IMR-90 (cell line): ENCODE measurements at places on chromosomes 1 and 21. TPM values are rescaled to one million over a fixed set of nuclear protein-coding genes. Genes with fewer than 3 reads are reported as not detected.

DNA sequence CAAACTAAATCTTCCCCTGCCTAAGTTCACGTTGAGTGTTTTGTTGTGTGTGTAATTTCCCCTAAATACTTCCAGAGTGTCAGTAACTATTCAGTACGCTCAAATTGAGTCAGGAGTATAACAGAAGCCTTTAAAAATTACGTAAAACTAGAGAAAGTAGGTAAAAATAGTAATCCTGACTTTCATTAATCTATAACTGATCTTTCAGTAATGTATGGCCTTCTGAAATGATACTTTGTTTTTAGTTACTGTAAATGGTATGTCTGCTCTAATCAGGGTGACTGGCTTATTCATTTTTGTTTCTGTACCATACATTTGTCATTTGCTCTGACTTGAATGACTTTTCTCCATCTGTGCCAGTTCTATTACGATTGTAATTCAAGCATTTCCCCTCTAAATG lies 29.4 kb downstream of the MIER1 start:
- no peak for DNase-seq

DNA sequence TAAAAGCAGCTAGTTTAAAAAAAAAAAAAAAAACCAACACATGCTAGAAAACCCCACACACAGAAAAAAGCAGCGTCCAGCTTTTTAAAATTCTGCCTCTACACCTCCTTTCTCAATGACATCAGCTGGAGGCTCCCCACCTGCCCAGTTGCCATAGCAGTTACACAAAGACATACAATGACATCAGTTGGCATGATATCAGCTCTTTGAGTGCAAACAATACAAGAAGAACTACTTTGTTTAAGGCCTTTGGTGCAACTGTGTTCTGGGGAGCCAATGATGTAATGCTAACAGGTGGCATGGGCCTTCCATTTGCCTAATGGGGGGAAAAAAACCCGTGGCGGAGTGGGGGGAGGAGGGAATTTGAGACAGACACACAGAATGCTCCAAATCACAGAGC lies 32.9 kb downstream of the DUSP10 start:
- peak; percentile 89 for DNase-seq

DNA sequence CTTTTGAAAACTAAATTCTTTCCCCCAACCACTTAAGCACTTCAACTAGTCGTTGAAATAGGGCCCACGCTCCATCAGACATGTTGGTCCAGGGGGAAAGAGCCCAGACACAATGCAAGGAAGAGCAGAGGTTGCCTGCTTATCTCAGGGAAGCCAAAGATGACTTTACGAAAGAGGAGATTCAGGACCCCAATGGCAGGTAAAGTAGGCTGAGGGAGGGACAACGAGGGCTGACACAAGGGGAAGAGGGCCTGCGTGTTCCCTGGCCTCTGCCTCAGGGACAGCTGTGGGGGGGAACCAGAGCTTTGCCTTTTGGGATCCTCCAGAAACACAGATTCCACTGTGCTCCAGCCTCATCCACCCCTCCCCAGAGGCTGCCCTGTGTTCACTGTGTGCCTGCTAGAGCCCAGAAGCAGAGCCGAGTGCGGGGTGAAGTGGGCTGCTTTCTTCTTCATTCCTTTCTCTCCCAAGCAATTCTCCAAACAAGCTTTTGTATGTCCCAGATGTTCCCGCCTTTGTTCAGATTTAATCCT lies 135.5 kb upstream of the GRIK3 start:
- DNase-seq: no peak

DNA sequence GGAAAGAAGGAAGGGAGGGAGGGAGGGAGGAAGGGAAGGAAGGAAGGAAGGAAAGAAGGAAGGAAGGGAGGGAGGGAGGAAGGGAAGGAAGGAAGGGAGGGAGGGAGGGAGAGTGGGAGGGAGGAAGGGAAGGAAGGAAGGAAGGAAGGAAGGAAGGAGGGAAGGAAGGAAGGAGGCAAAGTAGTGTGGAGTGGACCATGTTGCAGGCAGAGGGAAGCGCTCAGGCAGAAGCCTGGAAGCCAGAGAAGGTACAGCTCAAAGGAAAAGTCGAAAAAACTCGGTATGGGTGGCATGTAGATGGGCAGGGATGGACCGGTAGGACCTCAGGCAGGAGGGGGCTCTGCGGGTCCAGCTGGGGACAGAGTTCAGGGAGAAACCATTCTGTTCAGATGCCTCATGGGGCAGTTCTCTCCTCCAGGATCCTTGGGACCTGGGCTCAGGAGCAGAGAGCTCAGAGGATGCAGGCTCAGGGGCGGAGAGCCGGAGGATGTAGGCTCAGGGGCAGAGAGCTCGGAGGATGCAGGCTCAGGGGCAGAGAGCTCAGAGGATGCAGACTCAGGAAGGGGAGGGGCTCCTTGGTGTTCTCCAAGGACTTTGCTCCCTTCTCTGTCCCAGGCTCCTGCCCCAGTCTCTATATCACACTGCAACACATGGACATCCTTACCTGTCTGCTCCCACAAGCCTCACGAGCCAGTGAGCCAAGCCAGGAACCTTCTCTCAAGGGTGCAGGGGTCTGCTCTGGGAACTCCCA lies 13.6 kb upstream of the PADI3 start:
- DNase-seq: no peak

GRCh38 chr1:201501144-201501543 lies 5.8 kb downstream of the CSRP1 start:
- DNase-seq: peak; percentile 85

GRCh38 chr1:151494741-151495281 lies 16.4 kb upstream of the CGN start:
- DNase-seq: peak; percentile 56

DNA sequence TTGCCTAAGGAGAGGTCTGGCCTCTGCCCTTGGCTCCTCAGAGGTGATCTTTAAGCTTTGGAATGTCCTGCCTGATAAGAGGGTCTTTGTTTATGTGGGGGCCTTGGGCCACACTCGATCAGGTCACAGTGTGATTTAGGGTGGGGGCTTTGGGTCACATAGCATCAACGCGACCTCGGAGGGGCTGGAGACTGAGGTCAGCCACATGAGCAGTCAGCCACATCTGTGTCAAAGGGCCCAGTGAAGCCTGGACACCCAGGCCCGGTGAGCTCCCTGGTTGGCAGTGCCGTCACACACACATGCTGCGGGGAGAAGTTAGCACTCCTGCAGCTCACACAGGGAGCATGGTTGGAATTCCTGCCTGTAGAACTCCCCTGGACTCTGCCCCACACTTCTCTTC lies 345.0 kb downstream of the NPHP4 start:
- DNase-seq: no peak

DNA sequence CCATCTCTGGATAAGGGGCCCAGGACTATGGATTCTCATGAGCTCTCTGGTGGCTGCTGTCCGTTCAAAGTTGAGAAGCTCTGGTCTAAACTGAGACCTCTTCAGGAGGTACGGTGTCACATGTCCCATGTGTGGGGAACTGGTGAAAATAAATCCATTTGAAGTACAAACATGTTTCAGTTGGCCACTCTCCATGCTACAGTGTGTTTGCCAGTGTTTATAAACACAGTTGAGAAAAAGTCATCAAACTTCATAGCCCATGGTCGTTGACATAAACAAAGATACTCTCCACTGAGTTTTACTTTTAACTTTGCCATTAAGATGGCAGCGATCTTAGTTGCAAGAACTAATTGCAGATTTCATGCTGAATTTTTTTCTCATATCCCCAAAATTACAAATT lies 72.8 kb downstream of the PSMG1 start:
- peak; percentile 35 for DNase-seq

- peak; percentile 98 for DNase-seq
Observed at GRCh38 chr1:201456499-201457309, 12.3 kb downstream of the PHLDA3 start.

GRCh38 chr1:78408810-78409209 lies 82.0 kb upstream of the PTGFR start:
- DNase-seq: peak; percentile 30

GRCh38 chr1:102838016-102838415 lies 270.3 kb downstream of the COL11A1 start:
- peak; percentile 22 for DNase-seq

DNA sequence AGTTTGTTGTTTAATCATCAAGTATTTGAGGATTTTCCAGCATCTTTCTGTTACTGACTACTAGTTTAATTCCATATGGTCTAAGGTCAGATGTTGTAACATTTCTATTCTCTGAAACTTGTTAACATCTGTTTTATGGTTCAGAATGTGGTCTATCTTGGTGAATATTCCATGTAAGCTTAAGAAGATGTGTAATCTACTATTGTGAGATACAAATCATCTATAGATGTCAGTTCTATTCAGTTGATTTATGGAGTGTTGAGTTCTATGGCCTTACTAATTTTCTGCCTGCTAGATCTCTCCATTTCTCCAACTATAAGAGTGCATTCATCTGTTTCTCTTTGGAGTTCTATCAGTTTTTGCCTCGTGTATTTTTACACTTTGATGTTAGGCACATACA lies 31.5 kb downstream of the WARS2 start:
- DNase-seq: no peak

GRCh38 chr21:42513151-42513984 lies at the start of gene SLC37A1:
Gene SLC37A1 (plus strand): TSS chr21:42513852. CDS start chr21:42518455, 4,603 bp downstream.
- DNase-seq: no peak

DNA sequence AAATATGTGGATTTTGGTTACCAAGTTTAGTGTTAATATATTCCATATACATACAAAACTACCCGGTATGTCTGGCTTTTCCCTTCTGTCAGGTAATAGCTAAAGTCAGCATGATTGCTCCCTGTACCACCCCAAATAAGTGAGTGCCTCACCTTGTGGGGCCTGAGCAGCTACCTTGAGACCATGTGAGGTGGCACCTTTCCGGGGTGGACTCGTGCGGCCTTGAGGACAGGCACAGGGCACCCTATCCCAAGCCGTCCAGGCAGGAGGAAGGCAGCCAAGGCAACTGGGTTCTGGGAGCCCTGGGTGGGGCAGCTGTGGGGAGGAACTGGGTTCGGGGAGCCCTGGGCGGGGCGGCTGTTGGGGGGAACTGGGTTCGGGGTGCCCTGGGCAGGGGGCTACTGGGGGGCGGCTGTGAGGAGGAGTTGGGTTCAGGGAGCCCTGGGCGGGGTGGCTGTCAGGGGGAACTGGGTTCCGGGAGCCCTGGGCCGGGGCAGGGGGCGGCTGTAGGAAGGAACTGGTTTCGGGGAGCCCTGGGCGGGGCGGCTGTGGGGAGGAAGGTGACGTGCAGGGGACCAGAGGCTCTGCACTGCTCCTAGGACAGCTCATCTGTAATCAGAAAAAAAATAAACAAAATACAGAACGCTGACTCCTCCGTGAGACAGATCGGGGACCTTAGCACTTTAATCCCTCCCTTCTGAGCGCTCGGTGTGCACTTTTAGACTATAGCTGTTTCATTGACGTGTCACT lies 63.3 kb downstream of the POFUT2 start:
- DNase-seq: peak; percentile 52

- no peak for DNase-seq
Observed at GRCh38 chr1:36456391-36456928, 6.2 kb upstream of the OSCP1 start.

GRCh38 chr1:19770436-19771190 lies 29.1 kb downstream of the TMCO4 start:
- DNase-seq: no peak

- DNase-seq: no peak
Observed at GRCh38 chr1:89312572-89312971, 39.9 kb upstream of the GBP5 start.

DNA sequence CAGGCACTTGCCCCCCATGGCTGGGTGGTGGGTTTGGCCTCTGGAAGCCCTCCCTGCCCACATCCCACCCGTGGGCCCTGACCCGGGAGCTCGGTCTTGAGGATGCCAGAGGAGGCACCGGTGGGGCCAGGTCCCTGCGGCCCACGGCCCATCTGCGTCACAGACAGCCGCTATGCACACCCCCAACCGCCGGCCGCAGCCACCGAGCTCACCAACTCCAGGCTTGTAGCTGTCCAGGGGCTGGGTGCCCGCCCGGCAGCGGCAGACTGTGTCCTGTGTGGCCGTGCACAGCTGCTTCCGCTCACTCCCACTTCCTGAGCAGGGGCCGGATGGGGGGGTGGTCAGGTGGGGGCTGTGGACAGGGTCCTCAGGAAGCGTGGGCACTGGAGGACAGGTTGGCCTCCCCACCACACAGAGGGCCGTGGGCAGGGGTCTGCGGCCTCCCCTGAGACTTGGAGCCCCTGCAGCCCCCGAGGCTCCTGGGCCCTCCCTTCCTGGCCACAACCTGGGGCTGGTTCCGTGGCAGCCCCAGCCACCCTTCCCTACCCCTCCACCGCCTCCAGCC lies 1.1 kb downstream of the TNFRSF4 start:
- peak; percentile 11 for DNase-seq

- no peak for DNase-seq
Observed at GRCh38 chr1:30708361-30708728, 15.0 kb downstream of the MATN1 start.

Gene SPRR2E
- total RNA-seq: not detected in 2 replicates

Gene DYNLT4
- 0.56 TPM in 1 of 2 replicates, not detected in the other for total RNA-seq

Gene MAN1C1
- 2.5 and 3.2 TPM in 2 replicates for total RNA-seq

Gene SCNM1
- total RNA-seq: 22.2 and 27.4 TPM in 2 replicates
